Activated CD4-positive, CD25-positive, alpha-beta regulatory T cell treated with anti-CD3 and anti-CD28 coated beads, Interleukin-2, amount 50 U/mL, for 72 hours (primary cell): ENCODE measurements at places on chromosomes 2 and 18.

DNA sequence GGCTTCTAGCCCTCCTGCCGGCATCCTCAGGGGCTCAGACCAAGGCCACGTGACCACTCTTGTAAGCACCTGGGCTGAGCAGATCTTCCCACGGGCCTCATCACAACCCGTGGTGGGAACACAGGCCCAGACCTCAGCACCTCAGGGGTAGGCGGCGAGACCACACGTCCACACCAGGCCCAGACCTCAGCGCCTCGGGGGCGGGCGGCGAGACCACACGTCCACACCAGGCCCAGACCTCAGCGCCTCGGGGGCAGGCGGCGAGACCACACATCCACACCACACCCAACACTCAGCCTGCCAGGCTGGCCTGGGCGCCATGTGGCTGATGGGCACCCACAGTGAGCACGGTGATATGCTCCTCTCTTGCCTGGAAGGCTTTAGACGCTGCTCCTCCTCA lies 334.4 kb upstream of the SALL3 start:
- DNase-seq: no peak

DNA sequence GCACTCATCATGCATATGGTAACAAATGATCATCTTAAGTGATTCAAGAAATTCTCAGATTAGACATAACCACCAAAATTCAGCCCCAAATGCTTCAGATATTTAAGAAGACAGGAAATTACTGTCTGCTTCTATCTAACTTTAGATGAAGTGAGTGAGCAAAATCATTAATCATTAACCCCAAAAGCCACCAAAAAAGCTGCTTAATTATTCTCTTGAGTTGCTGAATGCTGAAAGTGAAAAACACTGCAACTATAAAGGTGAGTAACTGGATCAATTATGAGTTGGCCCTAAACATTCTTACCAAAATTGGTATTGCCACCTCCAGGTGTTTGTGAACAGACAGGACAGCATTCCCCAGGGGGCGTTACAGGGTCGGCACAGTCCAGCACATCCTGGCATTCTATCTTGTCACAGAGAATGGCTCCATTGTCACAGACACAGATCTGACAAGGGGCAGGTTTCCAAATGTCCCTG lies 69.6 kb downstream of the COL5A2 start:
- no peak for DNase-seq

- no peak for DNase-seq
These were observed 284.6 kb upstream of the UBE2E3 start for GRCh38 chr2:180695586-180696401.

DNA sequence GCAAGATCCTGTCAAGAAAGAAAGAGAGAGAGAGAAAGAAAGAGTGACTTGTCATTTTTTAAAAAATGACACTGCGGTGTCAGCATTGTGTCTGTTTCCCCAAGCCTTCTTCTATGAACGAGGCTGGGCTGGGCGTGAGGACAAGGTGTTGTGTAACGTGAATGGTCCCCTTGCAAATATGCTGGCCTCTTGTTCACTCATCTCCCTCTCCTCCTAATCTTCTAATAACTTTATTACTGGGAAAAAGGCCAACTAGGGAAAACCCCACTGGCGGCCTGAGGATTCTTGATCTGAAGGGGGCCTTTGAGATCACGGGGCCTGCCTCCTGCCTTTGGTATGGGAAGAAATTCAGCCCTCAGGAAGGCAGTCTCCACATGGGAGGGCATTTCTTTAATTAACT lies 163.1 kb downstream of the MIB1 start:
- no peak for DNase-seq

GRCh38 chr2:42069568-42069967 lies 21.7 kb downstream of the PKDCC start:
- DNase-seq: no peak

DNA sequence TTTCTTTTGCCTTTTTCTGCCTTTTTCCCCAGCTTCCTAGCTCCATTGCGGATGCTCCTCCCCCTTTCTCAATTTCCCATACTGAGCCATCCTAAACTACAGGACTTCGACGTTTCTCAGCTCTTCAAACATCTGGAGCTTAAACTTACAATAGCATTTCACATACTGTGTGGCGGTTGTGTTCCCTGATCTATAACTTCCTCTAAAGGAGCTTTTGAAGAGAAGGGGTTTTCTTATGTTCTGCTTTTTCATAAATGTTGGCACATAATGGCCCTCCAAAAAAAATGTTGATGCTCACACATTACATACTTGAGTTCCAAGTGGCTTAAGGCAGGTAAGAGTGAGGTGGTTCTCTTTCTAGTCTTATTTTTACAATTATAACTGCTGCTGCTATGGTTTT lies 87.4 kb downstream of the RNF144A start:
- DNase-seq: no peak

DNA sequence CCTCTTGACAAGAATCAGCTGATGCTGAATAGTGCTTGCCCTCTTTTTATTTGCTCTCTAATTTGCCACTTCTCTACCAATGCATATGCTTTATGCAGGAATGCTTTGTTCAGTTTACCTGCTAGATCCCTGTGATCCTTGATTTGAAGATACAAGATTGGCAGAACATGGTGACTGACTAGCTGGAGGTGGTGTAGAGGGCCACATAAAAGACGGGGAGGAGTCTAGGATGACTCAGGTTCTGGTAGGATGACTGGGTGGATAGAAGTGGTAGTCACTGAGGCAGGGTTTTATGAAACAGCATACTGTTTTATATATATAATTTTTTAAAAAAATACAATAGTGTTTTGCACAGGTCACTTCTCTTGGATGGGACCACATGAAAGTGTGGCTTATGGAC lies 6.3 kb upstream of the ADGRF3 start:
- DNase-seq: no peak

DNA sequence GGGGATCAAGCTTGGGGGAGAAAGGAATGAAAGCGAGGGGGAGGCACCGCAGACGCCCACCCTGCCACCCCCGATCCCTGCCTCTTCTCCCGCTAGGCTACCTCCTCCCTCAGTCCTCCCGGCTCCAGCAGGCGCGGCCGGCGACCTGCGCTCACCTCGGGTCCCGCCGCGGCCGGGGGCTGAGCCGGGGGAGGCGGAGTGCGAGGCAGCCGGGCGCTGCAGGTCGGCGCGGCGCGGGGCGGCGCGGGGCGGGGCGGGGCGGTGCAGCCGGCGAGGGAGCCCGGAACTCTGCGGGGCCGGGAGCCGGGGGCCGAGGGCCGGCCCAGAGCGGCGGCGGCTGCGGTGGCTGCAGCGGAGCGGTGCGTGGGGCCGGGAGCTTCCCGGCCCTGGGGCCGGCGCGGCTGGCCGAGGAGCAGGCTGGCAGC lies 477 bp downstream of the ACVR1 start:
- peak; percentile 77 for DNase-seq

DNA sequence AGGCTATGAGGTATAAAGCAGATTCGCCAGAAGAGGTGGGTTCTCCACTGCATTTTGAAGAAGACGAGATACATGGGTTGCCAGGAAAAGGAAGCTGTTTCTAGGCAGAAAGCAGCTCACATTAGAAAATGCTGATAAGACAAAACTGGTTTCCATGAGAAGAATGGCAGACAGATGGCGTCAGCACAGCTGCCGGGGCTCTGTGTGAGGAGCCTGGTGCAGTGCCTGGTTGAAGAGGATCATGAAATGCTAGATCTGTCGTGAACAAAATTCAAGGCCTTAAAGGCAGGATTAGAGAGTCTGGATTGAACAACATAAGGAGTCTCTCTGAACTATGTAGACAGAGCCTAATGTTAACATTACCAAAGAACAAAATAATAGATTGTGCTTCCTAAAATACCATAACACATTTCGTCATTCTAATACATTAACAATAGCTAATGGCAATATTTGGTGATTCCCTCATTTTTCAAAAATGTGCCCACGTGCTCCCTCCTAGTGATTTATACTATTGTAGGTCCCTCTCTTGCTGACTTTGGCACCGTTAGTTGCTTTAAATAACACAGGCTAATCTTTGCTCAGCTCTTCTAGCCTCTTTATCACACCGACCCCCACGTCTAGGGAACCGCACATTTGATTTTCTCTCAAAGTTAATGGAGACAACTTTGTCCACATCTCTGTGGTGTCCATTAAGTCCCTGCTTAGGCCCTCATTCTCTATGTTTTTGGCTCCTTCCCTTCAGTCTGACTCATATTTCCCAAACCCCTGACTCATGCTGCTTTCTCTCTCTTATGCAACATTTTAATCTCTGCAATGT lies 38.2 kb downstream of the EFEMP1 start:
- DNase-seq: no peak

DNA sequence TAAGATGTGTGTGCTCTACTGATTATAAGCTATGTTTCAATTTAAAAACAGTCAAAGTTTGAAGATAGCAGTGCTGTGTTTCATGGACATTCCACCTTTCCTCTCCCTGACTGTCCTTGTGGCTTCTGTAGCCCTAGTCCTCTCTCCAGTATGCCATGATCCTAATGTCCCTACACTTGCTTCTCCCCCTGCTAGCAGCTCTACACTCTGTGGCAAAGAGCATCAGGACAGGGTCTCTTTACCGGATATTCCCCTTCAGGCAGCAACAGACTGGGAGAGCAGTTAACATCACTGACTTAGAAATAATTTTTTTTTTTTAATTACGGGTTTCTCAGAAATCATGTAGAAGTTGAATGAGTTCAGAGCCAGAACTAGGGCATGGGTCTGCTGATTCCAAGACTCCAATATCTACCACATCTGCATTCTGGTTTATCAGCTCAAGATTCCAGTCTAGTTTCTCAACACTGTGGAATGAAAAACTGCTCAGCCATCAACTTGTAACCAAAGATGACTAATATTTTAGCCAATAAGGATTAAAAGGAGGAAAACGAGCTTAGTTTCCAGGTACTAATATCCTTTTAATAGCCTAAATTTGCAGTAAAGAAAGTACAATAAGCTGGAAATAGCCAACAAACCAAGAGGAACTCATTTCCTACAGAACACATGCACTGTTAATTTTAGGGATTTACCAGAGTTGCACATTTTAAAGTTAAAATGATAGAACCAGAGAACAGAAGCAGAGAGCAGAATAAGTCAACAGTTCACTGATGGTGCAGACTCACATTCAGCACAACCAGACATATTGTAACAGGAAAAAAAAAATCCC lies 45.2 kb downstream of the TMEM131 start:
- DNase-seq: no peak

DNA sequence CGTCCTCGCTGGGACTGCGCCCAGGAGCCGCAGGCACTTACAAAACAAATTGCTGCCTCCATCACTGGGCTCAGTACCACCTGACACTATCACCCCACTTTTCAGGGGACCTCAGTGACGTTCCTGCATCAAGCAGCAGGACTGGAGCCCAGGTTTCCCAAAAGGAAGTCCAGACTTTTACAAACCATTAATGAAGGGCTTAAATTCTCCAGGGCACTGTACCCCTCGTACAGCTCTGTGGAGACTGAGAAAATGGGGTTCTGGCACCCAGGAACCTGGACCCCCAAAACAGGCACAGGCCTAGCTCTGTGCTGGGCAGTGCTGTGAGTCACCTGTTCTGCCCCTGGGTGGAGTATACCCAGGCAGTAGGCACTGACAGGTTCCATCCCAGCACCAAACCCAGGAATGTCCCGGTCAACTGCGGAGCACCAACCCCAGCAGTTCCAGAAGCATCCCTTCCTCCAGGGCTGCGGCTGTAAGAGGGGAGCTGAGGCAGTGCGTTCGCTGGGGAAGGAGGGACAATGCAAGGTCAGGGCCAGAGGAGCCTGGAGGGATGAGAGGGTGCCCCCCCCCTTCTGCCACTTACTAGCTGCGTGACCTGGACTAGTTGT lies 24.6 kb upstream of the NOTO start:
- DNase-seq: no peak

GRCh38 chr2:179952658-179953057 lies 54.4 kb downstream of the CWC22 start:
- no peak for DNase-seq

GRCh38 chr2:70087702-70088597 lies 673 bp downstream of the PCBP1 start:
- peak; percentile 65 for DNase-seq

DNA sequence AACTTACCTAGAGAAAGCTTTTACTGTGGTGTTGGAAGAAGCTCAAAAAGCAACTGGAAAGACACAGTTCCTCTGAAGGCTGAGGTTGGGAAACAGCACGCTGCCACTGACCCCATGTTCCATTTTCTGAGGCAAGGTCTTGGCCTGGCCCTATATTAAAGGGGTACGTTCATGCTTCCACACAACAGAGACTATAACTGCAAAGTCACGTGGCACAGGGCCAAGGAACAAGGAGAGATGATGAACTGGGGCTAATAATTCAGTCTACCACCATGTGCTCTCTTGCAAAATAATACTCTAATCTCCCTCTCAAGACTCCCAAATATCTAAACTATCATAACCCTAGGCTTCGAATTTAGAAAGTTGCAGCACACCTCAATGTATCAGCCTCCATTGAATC lies 381.6 kb downstream of the DSEL start:
- DNase-seq: no peak

DNA sequence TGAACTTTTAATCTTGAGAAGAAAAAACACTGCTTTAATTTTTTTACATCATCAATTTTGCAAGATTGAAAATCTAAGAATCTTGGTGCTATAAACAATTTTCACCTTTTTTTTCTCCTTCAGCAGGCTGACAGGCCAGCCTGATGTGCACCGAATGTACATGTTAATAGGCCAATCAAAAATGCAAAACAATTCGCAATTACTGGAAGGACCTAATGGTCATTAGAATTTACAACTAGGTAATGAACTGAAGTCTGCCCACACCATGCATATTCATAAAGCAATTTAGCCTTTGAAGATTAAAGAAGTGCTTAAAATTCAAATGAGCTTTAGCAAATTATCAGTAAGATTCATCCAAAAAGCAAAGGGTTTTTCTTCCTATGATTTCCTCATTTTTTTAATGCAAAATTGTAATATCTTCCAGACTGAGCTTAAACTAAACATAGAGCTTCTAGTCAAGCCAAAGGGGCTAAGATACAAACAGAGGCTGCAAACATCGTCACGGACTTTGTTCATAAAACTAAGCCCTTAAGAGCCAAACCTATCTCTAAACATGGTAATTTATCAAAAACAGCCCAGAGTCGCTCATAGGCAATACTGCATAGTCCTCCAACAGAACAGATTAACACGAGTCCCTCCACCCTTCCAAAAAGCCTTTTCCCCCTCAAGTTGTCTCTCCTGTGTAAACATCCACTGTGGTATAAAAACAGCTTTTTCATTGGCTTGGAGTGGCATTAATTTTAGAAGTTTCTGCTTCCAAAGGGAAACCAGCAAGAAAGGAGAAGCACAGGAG lies 18.4 kb downstream of the BCL11A start:
- DNase-seq: no peak

DNA sequence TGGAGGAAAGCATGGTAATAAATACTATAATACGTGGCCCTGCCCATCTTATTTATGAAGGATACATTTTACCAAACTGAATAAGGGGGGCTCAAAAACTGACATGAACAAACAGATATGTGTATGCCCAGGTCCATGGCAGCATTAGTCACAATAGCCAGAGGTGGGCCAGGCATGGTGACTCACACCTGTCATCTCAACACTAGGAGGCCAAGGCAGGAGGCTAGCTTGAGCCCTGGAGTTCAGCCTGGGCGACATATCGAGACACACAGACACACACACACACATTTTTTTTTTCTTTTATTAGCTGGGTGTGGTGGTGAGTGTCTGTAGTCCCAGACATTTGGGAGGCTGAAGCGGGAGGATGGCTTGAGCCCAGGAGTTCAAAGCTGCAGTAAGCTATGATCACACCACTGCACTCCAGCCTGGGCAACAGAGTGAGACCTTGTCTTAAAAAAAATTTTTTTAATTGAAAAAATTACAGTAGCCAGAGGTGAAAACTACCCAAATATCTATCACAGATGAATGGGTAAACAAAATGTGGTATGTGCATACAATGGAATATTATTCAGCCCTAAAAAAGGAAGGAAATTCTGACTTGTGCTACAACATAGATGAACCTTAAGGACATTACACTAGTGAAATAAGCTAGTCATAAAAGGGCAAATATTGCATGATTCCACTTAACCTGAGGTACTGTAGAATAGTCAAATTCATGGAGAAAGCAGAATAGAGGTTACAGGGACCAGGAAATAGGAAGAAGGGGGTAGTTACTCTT lies 8.0 kb downstream of the ATP8B1 start:
- DNase-seq: no peak
